ENCODE measurements at places on chromosomes 2 and 18. TPM values are rescaled to one million over a fixed set of nuclear protein-coding genes. Genes with fewer than 3 reads are reported as not detected.

The KYNU gene
- total RNA-seq = 0.22 TPM

GRCh38 chr2:203823173-203823572 is 44.4 kb upstream of the CTLA4 start:
- no peak for DNase-seq

- DNase-seq = no peak
Observed at GRCh38 chr2:51953931-51954330, 922.0 kb upstream of the NRXN1 start.

The IGFBP5 gene
- 3.9 TPM for total RNA-seq

- no peak for DNase-seq
Observed at GRCh38 chr18:23735021-23735464, 45.8 kb downstream of the LAMA3 start.

The MYO1B gene
- 51.7 TPM for total RNA-seq

- DNase-seq = no peak
Observed at GRCh38 chr2:19710230-19710629, 191.6 kb downstream of the TTC32 start.

The ABHD1 gene
- total RNA-seq = not detected

- no peak for DNase-seq
Observed at GRCh38 chr18:61025596-61025995, 307.6 kb upstream of the CDH20 start.

DNA sequence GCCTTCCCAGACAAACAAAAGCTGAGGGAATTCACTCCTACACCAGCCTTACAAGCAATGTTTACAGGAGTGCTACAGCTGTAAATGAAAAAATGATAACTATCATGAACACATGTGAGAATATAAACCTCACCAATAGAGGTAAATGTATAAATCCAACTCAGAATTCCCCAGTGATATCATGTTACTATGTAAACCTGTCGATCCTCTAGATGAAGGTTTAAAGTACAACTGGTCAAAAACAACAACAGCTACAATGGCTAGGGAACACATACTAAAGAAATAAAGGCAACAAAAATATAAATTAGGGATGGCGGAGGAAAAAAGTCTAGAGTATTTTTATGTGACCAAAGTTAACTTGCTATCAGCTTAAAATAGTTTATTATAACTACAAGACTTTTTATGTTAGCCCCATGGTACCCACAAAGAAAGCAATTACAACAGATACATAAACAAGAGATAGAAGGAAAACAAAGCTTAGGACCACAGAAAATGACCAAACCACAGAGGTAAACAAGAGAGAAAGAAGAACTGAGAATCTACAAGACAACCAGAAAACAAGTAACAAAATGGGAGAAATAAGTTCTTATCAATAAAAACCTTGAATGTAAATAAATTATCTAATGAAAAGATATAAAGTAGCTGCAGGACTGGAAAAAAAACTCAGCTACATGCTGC is 8.3 kb downstream of the CERKL start:
- DNase-seq = no peak

GRCh38 chr18:76209597-76209996 is 285.4 kb downstream of the ZNF516 start:
- DNase-seq = no peak

- no peak for DNase-seq
Observed at GRCh38 chr2:5990086-5990485, 297.9 kb downstream of the SOX11 start.

DNA sequence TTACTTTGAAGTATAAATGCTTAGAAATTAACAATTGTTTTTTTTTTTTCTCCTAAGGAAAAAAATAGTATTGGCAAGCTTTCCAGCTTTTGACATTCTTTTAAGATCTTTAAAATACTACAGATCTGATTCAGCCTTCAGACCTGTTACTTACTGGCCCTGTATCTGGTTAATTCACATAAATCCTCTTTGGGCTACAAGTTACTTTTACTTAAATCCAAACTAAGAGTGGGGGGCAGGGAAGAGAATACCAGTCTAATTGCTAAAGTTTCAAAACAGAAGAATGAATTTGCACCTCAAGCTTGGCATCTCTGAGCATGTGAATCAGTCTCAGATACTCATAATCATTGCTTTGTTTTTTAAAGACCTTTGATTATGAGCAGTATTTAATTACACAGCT is 386.3 kb downstream of the PARD3B start:
- no peak for DNase-seq

The SLC4A5 gene
- 0.91 TPM for total RNA-seq

The ANKRD62 gene
- 0.34 TPM for total RNA-seq

The TUBA3E gene
- not detected for total RNA-seq

DNA sequence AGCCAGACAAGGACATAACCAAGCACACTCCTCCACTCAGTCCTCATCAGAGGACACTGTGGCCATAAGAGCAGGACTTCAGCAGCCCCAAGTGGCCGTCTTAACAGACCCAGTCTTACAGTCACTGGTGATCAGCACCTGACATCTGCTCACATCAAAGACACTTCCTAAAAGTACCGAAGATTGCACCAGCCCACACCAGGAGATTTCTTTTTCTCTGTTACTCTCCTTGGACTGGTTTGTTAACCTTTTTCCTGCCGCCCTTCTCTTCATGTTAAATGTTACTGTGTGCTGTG is 44.1 kb downstream of the MRPS5 start:
- no peak for DNase-seq

The RGPD4 gene
- total RNA-seq = 0.07 TPM

DNA sequence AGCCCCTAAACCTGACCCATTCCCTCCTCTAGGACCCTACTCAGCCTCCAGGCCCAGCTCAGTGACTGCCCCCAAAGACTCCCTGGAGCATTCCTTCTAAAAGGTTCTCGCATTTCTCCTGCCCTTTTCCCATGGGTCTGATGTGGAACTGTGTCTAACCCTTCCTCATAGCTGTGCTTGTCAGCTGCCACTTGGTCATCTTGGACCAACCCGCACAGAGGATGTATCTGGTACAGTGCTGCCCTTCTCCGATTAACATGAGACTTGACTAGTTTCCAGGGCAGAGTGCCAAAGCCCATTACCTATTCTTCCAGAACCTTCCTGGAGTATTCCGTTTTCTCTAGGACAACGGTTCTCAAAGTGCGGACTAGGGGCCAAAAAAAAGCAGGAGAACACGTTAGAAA is 518 bp upstream of the NFU1 start:
- no peak for DNase-seq

The TMEFF2 gene
- not detected for total RNA-seq
